LoVo (cell line): ENCODE measurements at places on chromosomes 4 and X.

DNA sequence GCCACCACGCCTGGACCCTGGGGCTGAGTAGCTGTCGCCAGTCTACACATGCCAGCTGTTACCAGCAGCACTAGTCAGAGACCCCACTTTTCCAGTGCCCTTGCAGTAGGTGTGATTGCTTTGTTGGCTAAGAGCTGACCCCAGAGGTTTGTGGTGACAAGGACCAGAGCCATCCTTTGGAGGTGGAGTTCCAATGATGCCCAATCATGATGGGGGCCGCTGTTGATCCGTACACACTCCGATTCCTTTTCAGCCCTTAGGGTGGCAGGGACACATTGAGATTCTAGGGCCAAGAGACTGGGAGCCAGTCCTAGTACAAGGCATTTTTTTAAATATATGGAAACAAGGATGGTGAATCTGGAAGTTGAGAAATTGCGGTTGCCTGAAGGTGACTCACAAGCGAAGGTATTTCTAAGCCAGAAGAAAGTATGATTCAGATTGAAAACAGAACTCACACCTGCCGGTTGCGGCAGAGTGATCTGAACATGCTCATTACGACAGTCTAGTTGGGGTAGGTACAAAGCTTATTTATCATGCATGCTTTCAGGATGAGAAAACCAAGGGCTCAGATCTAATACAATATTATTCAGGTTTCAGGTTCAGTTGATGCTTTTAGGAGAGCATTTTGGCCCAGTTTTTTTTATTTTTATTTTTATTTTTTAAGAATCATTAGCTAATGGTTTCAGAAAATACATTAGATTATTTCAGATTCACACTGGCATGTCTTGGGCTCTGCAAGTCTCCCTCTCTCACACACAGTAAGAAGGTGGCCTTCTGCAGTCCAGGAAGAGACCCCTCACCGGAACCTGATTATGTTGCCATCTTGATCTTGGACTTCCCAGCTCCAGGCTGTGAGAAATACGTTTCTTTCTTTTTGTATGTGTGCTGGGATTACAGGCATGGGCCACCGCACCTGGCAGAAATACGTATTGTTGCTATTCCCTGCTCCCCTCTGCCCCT, 43.4 kb downstream of the SHROOM2 start:
- peak; percentile 35 for DNase-seq

- DNase-seq, result no peak
Observed at GRCh38 chr4:74805601-74806000, 11.3 kb upstream of the BTC start.

GRCh38 chr4:55736605-55737183, 82.9 kb upstream of the EXOC1L start:
- peak; percentile 31 for DNase-seq

- no peak for DNase-seq
Observed at GRCh38 chrX:148610328-148610698, 109.9 kb downstream of the AFF2 start.

- DNase-seq, result no peak
Observed at GRCh38 chr4:16075061-16075460, 8.8 kb downstream of the PROM1 start.

DNA sequence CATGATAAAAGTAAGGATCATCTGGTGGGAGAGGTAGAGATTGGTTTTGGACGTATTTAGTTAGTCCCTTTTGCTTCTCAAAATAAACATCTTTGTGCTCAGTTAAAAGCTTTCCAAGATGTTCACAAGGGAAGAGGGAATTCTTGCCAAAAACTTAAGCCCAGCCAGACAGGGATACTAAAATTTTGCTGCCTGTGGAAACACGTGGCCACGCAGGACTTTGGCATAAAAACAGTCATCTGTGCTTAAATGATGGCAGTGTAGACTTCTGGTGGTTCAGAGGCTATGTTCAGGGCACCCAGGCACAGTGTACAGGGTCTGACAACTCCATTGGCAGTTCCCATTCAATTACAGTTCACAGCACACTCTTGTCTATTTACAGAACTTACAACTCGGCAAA, 93.2 kb upstream of the JADE1 start:
- DNase-seq, result no peak

DNA sequence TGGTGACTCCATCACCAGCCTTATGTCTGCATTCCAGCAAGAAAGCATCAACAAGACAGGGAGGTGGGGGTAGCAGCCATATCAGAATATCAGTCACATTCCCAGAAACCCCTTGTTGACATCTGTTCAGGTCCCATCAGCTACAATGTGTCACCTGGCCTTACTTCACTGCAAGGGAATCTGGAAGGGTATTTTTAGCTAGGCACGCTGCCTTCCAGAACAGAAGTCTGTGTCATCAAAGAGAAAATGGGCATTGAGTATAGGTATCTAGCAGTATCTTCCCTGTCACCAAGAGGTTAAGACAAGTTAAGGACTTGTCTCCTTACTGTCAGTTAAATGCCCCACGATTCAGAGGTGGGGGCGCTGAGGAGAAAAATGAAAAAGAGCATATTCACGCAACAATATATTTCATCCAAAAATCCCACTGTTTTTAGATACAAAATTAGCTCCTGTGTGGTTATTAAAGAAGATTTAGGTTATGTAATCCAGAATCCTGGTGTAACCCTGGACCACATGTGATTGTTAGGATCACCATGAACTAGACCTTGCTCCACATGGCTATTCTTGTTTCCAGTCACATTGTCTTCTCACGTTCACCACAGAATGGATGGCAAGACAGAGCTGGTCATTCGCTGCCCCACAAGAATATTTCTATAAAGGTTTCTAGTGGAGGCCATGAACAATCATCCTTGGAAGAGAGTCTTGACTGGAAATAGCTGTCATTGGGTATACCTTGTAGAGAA, 60.0 kb upstream of the PDHA1 start:
- no peak for DNase-seq

DNA sequence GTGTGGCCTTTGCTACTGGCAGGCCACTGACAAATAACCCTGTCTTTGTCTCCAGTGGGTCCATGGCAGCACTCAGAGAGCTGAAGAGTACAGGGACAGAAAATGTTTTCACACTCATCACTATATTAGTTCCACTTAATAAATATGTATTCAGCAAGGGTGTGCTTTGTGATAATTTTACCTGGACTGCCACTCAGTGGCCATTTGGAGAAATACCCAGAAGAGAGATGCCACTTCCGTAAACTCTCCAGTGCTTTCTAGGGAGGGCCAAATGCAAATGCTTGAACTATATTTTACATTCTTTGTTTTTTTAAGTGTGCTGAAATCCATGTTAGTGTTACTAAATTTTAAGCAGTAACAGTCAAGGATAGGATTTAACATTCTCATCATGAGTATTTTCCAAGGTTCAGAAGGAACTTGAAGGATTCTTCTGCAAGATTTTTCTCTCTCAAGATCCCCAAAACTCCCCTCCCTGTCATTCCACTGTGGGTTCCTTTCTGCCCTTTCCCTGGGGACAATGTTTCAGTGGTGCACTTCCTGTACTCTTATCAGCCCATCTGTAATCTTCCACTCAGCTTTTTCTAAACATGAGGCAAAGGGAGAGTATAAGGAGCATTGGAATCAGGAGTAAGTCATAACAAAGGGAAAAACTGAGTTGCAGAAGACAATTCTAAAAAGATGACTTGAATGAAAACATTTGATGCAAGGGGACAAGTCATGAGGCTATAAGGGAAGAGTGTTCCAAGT, 46.0 kb downstream of the TFDP3 start:
- no peak for DNase-seq

GRCh38 chr4:10082459-10083272, 33.9 kb downstream of the WDR1 start:
- no peak for DNase-seq

DNA sequence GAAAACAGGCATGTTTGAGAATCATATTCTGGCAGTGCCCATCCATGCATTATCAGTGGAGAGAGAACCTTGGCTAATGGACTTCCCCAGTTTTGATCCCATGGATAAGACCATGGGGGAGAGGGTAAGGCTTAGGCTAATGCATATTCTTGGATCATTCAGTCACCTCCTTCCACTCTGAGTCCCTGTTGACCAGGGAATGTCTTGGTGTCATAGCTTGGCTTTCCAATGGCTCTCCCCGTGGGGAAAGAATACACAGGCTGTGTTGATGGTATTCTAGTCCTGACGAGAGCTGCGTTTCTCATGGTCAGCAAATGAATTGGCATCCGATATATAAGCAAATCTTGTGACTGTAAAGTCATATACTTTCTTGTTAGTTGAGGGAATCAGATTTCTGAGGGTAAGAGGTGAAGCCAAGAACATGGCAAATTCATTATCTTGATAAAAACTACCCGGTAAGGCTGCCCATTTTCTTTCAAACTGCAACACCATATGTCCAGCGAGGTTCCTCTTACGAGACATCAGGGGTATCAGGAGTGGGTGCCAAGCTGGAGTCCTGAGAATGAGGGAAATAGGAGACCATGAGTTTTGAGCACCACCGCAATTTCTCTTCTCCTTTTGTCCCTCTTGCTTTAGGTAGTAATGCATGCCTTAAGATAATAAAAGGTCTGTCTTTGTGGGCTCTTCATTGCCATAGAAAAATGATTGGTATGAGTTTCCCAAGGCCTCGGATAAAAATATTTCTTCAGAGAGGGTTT, 18.0 kb downstream of the RHOH start:
- DNase-seq, result peak; percentile 8

DNA sequence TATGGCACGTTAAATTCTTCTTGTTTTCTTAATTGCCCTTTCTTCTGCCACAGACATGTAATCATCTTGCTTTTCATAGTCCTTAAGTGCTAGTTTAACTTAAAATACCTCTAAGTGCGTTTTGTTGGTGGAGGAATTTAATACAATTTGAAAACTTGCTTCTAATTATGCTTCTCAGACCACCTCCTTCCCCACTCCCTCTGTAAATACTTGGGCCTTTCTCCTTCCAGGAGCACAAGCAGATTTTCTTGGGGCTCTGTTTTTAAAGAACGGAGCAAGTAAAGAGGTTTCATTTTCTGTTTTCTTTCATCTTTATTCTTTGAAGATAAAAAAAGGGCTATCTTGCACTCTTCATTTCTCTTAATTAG, 559 bp upstream of the PCDH18 start:
- no peak for DNase-seq

- DNase-seq, result no peak
Observed at GRCh38 chr4:40238008-40238699, 41.3 kb downstream of the RHOH start.

GRCh38 chr4:175970072-175970471, 95.6 kb upstream of the WDR17 start:
- no peak for DNase-seq

GRCh38 chr4:83617371-83618035, 81.6 kb downstream of the GPAT3 start:
- no peak for DNase-seq

DNA sequence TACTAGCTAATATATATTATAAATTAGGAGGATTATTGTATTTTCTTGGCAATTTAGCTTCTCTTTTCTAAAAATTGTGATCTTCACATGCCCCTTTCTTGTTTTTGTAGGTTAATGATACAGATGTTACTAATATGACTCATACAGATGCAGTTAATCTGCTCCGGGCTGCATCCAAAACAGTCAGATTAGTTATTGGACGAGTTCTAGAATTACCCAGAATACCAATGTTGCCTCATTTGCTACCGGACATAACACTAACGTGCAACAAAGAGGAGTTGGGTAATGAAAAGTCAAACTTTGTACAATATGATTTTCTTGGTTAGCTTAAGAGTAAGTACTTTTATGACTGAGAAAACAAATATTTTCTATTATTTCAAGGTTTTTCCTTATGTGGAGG, 74.1 kb downstream of the SLC10A6 start:
- no peak for DNase-seq

GRCh38 chr4:159765382-159765781, 662.5 kb downstream of the RAPGEF2 start:
- DNase-seq, result peak; percentile 8

GRCh38 chrX:13256603-13257002, 63.2 kb downstream of the ATXN3L start:
- DNase-seq, result no peak

GRCh38 chrX:10930151-10930550, 181.0 kb upstream of the HCCS start:
- DNase-seq, result no peak

DNA sequence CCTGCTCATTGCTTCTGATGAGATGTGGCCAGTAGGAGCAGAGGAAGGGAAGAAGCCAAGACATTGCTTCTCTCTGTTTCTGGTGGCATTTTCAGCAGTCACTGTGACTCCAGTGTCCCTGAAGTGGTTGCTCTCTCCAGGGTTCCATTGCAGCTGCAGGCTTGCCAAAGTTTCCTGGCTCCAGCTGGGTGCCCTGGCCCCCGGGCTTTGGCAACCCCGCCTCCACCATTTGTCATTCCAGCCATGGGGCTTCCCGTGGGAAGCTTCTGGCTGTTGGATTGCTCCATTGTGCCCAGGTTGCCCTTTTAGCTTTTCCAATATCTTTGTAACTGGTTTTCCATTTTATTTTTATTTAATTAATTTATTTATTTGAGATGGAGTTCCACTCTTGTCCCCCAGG, 12.7 kb downstream of the FGFBP1 start:
- no peak for DNase-seq

DNA sequence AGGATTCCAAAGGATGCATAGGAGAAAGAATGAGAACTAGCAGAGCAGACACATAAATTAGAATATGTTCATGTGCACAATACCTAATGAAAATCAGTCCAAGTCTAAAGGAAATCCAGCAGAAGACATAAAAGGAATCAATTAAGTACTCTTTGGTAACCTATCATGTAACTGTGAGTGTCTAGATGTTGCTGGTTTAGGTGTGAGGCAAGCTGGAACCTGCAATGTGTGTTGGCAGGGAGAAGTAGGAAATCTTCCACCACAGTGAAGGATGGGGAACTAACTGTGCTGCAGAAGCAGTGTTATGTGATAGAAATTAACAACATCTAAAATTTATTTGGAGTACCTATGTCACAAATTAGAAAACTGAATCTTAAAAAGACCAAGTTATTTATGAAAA, 330.8 kb upstream of the DKK2 start:
- no peak for DNase-seq

GRCh38 chrX:69116077-69116476, 49.2 kb downstream of the PJA1 start:
- DNase-seq, result peak; percentile 2

- DNase-seq, result no peak
Observed at GRCh38 chr4:57119054-57119651, 9.0 kb upstream of the IGFBP7 start.

DNA sequence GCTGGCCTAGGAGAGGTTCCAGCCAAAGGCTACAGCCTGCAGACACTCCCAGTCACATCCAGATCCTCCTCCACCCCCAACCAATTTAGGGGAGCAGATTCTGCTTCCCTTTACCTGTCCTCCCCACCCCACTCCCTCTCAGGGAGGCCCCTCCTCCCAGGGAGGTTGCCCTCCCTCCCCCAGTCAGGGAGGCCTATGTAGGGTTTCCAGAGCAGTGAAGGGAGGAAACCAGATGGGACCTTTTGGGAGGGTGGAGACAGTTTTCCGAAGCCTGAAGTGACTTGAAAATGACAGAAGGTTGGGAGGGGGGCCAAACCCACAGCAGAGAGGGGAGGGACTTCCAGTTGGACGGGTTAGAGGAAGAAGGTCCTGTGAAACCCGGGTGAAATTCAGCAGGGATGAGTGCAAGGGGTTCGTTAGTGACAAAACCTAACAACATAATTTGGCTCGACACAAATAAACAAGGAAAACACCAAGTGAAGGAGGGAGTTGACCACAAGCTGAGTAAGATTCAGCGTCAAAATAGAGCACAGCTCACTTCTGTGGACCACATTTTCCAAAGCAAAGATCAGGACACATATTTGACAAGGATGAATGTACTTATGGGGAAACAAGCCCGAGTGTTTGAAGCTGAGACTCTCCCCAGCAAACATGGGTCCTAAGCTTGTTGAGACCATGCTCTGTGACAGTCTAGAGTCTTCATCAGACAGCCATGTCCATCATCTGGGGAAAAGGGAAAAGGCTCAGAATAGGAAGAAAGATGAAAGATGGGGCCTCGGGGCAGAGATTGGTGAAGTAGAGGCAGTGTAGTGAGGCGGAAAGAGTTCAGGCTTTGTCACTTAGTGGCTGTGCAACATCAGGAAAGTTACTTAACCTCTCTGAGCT, 46.4 kb downstream of the PRPS1 start:
- no peak for DNase-seq
